ENCODE measurements at places on chromosomes 2 and 18.

- DNase-seq: no peak
Measured at GRCh38 chr18:3279201-3280185, 17.6 kb downstream of the MYL12B start.

- no peak for DNase-seq
Measured at GRCh38 chr2:83113953-83114352, 1345.1 kb downstream of the SUCLG1 start.

GRCh38 chr18:77086034-77086433 is 46.5 kb downstream of the MBP start:
- DNase-seq: no peak

DNA sequence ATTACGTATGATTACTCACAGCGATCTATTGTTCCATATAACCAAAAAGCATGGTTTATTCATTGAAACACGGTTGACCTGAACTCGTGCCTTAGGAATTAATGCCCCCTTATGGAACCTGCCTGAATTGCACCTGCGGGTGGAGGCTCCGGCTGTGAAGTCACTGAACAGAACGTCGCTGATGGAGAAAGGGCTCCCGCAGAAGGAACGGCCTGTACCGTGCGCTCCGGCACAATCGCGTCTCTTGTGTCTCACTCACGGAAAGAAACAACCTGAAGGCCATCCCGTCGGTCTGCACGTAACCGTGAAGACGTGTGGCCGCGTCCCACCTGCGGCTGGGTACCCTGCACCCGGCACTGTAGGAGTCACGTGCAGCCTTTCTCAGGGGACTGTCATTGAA is 133.1 kb downstream of the NFATC1 start:
- peak; percentile 51 for DNase-seq

DNA sequence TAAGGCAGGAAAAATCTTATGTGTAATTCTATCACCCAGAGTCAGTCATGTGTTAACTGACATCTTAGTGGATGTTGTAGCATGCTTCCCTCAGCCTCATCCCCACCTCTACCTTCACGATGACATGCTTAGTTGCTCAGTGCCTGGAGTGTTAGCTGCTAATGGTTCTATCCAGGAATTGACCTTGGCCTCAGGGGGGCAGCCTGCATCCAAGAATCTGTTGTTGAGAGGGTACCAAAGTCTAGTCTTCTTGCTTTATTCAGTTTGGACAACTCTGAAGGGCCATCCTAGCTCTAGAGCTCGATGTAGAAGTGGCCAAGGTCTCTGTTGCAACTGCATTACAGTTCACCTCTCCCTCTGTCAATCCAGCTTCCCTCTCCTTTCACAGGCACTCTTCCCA is 61.2 kb downstream of the ACYP2 start:
- no peak for DNase-seq

- no peak for DNase-seq
Measured at GRCh38 chr2:33146102-33146501, 199.3 kb downstream of the LTBP1 start.

- DNase-seq: no peak
Measured at GRCh38 chr2:62296832-62297623, 101.1 kb downstream of the B3GNT2 start.

DNA sequence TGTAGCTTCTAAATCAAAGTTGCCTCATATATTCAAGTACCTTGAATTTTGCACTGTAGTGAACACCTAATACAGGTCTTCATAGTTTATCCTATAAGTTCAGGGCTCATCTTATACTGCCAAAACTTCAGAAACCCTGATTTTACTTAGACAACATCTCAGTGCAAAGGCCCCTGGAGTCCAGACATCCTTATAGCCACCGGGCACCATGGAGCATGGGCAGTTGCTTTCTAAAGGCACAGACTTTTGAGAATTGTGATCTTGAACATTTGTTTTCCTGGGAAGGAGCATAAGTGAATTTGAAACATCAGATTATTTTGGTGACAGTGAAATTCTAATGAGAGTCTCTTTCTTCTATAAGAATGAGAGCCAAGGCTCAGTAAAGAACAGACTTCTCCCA is 292.3 kb downstream of the CYRIA start:
- DNase-seq: no peak

- no peak for DNase-seq
Measured at GRCh38 chr2:85911814-85912692, 23.3 kb upstream of the ST3GAL5 start.

GRCh38 chr2:143083636-143084035 is 45.6 kb upstream of the ARHGAP15 start:
- no peak for DNase-seq

DNA sequence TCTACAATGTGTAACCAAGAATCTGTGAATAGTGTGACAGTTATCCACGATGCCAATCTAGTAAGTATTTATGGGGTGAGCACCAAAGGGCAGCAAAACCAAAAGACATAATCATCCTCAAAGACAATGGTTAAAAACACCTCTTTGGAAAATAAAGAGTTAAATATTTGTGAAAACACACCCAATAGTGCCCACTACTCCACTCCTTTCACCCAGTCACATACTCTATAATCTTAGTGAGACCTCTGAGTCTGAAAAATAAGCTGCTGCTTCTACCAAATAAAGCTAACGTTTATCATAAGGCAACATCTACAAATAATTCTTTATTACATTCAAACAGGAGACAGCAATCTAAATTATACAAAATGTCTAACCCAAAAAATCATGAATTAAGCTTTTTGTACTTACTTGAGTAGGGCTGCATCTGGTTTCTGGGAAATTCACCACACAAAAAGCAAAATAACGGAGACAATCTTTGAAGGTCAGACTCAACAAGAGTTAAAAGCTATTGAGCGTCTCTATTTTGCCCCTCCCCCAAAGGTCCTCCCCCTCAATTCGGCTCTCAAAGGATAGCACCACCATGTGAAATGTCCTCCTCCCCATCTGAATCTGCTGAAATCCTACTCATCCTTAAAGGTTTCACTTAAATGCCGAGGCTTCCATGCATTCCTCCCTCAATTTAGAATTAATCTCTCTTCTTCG is 2.0 kb downstream of the RAPH1 start:
- DNase-seq: no peak
